T-helper 2 cell treated with Interferon-gamma antibody and Interleukin-4, amounts not matched to agents 5 μg/mL and 100 μg/mL, for 36 hours (primary cell): ENCODE measurements at places on chromosomes 2 and 18.

- DNase-seq = no peak
Observed at GRCh38 chr18:48819781-48820482, 130.8 kb downstream of the SMAD7 start.

DNA sequence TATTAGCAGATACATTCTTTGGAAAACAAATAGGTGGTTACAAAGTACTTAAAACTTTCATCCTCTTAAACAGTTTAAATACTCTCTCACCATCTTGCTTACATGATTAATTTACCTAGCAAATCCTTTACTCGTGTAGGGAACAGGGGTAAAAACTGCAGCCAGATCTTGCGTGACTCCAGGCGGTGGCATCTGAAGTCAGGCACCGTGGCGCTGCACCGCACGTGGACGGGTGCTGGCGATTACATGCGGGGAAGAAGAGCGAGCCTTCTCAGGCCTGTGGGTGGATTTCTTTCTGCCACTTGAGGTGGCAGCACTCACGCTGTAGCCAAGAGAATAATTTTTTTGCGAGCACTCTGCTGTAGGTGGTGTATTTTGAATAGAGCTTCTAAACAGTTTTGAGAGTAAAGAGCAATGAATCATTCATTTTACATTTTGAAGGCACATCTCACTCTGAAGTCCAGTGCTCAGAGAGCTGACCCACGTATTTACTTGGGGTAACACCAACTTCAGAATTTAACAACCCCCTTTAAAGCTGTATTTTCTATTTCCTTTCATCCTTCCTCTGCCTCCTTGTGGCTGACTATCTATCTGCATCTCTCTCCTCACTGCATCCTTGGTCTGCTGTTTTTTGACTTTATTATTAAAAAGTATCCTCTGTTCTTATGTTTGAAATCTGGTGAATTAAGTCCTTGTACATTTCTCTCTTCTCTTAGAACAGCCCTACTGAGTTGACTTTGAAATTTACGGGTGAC lies 68.9 kb downstream of the EPAS1 start:
- DNase-seq = no peak

GRCh38 chr2:68742626-68743415 lies 8.2 kb downstream of the ARHGAP25 start:
- peak; percentile 4 for DNase-seq

DNA sequence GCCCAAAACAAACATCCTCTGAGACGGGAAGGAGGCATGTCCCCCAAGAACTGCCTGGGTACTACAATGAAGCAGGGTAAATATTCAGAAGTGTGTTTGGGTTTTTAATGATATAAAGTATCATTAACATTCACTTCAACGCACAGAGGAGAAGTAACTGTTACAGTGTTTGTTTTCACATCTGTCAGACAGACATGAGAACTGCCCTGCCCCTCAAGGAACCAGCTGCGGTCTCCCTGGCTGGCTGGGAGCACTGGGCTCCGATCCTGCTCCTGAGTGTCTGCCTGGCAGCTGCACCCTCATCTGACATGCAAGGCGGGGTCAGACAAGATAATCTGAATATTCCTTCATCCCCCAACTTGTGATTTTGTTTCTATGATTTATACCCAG lies 75.6 kb downstream of the MBP start:
- no peak for DNase-seq

DNA sequence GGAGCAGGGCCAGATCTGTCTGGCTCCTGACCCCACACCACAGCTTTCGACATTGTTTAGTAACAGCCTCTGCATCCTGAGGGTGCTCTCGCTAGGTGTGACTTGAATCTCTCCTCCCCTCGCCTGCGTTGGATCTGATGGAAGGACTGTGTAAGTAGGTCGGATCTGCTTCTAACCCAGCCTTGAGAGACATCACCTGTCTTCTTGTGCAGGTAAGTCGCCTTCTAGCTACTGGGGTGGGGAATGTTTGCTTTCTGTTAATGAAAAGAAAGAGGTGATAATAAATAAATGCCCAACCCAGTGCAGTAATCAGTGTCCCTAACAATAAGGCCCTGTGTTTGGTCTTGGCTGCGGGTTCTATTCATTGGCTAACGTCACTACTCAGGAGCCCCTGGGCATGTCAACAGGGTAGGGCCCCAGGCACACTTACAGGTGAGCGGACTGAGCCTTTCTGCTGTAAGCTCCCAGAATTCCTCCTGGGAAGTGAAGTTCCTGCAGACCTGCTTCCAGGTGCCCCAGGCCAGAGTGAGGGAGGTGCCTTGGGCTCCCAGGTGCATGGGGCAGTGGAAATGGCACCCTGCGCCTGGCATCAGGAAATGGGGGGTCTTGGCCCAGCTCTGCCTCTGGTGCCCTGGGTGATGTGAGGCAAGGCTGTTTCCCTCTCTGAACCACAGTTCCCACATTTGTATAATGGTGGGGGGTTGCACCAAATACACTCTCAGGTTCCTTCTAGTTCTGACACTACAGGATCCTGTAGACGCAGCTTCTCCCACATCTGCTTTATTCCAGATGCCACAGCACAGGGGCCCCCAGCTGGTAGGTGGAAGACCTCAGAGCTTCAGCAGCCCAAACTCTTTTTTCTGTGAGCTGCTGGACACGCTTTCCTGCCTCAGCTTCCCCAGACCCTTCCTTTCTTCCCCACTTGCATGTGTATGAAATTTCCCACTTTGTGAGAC lies 11.2 kb upstream of the FOSL2 start:
- DNase-seq = no peak

GRCh38 chr2:65292461-65293011 lies 64.9 kb downstream of the ACTR2 start:
- DNase-seq = no peak

GRCh38 chr2:183079139-183079775 lies 710 bp downstream of the DUSP19 start:
- DNase-seq = no peak

DNA sequence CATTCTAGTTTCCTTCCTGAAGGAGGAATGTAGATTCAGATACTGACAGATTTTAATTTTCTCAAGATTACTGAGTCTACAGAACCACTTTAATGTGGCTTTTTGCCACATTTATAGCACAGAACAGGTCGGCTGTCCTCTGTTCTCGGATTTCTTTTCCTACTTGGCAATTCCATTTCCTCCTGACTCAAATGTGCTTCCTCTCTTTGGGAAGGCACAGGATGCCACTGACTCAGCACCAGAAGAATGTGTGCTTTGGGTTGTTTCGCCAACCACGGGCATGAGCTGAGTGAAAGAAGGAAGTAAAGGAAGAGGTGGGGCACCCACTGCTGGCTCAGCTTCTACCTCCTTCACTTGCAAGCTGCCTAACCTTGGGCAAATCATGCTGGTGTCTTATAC lies 970.6 kb upstream of the ACVR2A start:
- no peak for DNase-seq

DNA sequence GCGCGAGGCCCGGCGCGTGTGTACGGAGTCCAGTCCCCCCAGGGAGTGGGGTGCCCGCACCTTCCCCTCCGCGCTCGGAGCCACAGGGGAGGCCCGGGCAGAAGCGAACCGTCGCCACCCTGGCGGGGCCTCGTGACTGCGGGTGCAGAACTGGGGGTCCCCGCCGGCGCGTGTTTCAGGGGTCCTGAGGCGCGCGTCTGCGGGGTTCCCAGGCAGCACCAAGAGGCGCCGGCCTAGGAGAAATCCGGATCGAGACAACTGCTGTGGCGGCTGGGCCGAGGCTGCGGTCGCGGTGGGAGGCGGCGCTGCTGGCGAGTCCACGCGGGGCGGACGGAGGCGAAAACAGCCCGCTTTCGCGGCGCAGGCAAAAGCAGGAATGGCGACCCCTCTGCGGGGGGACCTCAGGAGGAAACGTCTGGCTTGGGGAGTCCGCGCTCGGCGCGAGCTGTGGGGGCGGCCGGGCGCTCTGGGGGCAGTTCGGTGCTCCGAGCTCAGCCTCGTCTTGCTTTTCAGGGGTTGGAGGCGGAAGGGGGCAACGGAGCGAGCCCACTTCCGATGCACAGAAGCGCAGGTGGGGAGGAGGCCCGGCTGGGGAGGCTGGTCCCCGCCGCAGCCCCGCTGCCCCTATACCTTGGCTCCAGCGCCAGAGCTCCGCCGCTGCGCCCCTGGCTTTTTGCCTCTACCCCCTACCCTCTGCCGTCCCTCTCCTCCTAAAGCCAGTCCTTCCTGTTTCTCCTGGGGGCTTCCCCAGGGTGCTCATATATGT lies 81.5 kb upstream of the LDLRAD4 start:
- peak; percentile 28 for DNase-seq

DNA sequence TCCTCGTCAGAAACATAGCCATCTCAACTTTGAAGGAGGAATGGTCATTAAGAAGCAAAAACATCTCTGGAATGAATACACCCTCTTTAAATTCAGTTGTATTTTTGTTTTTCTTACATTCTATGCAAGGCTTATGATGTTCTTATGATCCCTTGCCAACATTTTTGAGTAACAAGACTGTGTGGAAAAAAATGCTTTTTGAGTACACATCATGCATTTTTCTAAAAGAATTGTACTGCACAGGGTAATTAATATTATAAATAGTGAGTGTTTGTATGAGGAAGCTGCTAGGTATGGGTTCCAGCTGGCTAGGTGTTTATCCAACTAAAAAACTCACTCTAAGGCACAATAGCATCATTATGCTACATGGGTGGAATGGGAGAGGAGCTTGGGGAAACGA lies 59.0 kb upstream of the SPATS2L start:
- DNase-seq = no peak

- DNase-seq = no peak
Observed at GRCh38 chr2:58435246-58435645, 194.1 kb upstream of the FANCL start.

GRCh38 chr2:8872821-8873432 lies 35.5 kb upstream of the KIDINS220 start:
- DNase-seq = no peak

DNA sequence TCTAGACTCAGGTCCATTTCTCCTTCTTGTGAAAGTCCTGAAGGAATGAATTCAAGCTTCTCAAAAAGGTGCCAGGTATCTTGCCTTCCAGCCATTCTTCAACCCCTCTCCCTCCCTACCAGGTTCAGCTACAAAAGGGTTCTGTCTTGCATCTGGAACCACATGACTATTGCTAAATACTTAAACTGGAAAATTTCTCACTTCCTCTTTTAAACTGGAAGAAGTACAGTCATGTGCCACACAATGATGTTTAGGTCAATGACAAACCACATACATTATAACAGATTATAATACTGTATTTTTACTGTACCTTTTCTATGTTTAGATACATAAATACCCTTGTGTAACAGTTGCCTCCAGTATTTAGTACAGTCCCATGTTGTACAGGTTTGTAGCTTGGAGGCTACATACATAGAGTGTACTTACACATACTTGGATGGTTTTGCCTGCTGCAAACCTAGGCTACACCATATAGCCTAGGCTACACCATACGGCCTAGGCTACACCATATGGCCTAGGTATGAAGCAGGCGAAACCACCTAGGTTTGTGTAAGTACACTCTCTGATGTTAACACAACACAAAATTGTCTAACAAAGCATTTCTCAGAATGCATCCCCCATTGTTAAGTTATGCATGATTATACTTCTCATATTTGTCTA lies 142.0 kb upstream of the DNMT3A start:
- DNase-seq = no peak

DNA sequence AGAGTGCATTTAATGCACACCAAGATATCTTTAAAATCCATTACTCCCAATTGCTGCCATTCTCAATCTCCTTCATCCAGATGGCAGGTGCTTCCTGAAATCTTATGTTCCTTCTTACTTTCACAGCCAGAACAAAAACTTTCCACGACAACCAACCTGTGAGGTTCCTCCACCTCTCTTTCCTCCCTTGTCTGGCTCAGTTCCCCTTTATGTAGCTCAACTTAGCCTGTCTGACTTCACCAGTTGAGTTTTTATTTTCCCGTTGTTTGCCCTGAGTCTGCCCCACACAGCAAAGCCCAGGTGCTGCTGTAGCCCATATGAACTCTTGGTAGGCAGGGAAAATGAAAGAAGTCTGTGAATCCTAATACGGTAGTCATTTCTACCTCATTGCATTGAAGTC lies 112.5 kb downstream of the MREG start:
- no peak for DNase-seq

GRCh38 chr2:57876313-57876712 lies 170.3 kb upstream of the VRK2 start:
- DNase-seq = no peak

GRCh38 chr2:99662761-99663341 lies 173.0 kb upstream of the REV1 start:
- DNase-seq = no peak

- DNase-seq = no peak
Observed at GRCh38 chr2:118665784-118666529, 181.5 kb downstream of the EN1 start.

- DNase-seq = no peak
Observed at GRCh38 chr2:211822686-211823335, 715.8 kb downstream of the ERBB4 start.

GRCh38 chr18:1296237-1296636 lies 391.6 kb downstream of the ADCYAP1 start:
- DNase-seq = no peak

GRCh38 chr2:50004667-50005066 lies 850.4 kb upstream of the FSHR start:
- DNase-seq = no peak

DNA sequence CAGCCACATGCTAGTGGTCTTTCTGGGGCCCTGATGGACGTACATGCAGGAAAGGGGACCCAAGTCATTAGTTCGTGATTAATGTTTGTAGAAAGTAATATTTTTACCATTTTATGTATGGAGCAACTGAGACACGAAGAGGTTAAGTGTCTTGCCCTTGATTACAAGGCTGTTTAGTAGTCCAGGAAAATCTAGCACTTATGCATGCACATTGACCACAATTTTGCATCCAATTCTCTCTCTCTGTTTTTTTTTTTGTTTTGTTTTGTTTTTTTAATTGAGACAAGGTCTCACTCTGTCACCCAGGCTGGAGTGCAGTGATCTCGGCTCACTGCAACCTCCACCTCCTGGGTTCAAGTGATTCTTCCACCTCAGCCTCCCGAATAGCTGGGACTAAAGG lies 8.3 kb upstream of the GATA6 start:
- DNase-seq = no peak

DNA sequence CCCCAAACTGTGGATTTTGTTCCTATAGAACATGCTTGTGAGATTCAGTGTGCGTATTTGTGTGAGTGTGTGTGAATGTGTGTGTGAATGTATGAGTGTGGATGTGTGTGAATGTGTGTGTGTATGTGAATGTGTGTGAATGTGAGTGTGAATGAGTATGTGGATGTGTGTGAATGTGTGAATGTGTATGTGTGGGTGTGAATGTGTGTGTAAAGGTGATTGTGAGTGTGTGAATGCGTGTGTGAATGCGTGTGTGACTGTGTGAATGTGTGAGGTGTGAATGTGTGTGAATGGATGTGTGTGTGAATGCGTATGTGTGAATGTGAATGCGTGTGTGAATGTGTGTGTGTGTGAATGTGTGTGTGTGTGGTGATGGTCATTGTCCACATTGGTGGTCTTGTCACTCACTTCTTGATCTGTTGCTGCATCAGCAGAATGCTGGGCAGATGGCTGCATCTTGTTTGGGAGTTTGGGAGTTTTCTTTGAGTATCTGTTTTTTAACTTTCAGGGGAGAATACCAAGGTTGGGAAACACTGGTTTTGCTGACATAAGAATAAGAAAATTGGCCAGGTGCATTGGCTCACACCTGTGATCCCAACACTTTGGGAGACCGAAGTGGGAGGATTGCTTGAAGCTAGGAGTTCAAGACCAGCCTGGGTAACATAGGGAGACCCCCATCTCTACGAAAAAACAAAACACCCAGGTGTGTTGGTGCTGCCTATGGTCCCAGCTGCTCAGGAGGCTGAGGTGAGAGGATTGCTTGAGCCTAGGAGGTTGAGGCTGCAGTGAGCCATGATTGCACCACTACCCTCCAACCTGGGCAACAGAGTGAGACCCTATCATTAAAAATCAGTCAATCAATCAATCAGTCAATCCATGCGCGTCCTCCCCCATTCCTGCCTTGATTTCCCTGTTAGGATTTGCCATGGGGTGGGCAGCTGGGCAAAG lies 18.2 kb downstream of the AGAP1 start:
- no peak for DNase-seq

- no peak for DNase-seq
Observed at GRCh38 chr2:11156396-11157075, 1.3 kb downstream of the SLC66A3 start.
